ENCODE measurements at places on chromosomes 1 and 21. TPM values are rescaled to one million over a fixed set of nuclear protein-coding genes. Genes with fewer than 3 reads are reported as not detected.

GRCh38 chr1:206014601-206015000, 9.1 kb downstream of the CTSE start:
- no peak for DNase-seq

The CD53 gene
- 6.4 TPM for polyA plus RNA-seq

The CLDN17 gene
- polyA plus RNA-seq: not detected

- no peak for DNase-seq
These were observed 67.8 kb downstream of the LPAR3 start for GRCh38 chr1:84825161-84825560.

DNA sequence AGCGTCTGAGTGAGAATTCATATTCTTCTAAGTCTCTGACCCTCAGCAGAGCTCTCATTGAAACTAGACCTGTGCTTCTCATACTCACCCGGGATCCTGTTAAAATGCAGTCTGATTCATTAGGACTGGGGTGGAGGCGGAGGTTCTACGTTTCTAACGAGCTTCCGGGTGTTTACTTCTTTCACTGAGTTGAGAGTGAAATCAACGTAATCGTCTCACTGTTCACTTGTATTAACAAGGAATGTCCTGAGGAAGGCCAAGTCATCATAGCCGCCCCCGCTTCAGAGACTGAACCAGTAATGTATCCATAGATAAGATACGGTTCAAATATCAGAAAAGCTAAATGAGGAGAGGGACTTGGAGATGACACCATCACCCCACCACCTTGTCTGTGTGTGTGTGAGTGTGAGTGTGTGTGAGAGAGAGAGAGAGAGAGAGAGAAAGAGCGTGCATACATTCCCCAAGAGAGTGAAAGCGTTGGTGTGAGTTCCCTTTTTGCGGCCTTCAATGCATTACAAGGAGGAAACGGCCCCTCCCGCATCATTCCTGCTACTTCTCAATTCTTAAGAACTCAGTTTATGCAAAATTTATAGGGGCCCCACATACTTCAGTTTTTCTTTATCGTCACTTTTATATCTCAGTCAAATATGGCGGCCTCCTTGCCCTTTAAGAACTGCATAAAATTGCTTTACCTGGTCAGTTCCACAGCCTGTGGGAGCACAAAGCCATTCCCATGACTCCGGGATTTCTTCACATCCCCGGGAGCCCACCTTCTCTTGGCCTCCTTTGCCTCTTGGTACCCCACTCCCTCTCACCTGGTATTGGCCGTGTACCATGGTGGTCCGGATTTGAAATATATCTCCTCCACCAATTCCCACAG, 19.8 kb downstream of the KMO start:
- DNase-seq: no peak

DNA sequence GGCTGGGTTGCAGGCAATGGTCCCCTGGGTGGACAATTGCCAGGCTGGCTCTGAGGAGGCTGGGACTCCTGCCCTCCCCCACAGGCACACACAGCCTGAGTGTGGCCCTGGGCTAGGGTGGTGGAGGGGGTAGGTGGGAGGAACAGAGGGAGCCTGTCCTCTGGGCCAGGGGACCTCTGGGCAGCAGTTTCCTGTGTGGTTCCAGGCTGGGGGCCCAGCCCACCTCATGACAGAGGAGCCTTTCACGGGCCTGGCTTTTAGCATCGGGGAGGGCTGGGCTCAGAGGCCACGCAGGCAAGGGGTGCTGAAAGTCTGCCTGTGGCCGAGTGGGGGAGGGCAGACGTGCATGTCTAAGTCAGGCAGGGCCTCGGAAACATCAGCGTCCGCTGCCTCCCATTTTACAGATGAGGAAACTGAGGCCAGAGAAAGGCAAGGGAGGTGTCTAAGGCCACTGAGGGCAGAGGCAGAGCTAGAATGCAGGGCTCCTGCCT, 7.0 kb downstream of the EXTL1 start:
- DNase-seq: no peak

The ANKRD65 gene
- 12.0 TPM for polyA plus RNA-seq

The RNF207 gene
- polyA plus RNA-seq: 19.5 TPM

- no peak for DNase-seq
These were observed 54.6 kb upstream of the RWDD3 start for GRCh38 chr1:95179205-95179986.

GRCh38 chr21:17834639-17835354, 15.6 kb upstream of the C21orf91 start:
- DNase-seq: no peak

The VWA5B1 gene
- 1.8 TPM for polyA plus RNA-seq

The PER3 gene
- 10.8 TPM for polyA plus RNA-seq

The RGS13 gene
- not detected for polyA plus RNA-seq

- DNase-seq: no peak
These were observed 19.1 kb downstream of the AGL start for GRCh38 chr1:99869304-99869703.

GRCh38 chr1:41900603-41901444, 17.9 kb downstream of the HIVEP3 start:
- no peak for DNase-seq

DNA sequence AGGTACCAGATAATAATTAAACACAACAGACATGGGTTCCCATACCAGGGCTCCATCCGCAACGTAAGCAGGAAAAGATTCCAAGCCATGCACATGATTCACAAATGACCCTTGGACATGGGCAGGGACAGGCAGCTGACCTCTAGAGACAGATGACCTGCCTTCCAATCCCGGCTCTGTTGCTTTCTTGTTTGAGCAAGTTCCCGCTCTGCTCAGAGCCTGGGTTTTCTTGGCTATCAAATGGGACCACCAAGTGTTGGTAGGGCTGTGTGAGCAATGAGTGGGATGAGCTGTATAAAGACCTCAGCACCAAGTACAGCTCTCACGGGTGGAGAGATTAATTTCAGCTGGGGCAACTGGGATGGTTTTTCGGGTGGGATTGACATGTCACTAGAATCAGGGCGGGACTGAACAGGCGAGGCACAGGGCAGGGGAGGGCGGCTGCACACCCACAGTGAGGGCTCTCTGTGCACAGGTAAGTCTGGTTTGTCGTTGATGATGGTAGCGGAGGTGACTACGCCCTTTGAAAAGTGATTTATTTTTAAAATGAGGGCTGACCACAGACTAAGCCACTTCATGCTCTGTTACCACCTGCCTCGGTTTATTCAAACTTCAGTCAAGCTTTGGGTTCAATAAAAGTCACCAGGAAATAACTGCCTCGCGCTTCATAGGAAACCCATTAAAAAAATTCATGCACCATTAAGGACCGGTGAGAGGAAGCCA, 57.5 kb upstream of the IFFO2 start:
- DNase-seq: no peak

GRCh38 chr1:10986525-10986890, 25.9 kb upstream of the TARDBP start:
- DNase-seq: no peak

DNA sequence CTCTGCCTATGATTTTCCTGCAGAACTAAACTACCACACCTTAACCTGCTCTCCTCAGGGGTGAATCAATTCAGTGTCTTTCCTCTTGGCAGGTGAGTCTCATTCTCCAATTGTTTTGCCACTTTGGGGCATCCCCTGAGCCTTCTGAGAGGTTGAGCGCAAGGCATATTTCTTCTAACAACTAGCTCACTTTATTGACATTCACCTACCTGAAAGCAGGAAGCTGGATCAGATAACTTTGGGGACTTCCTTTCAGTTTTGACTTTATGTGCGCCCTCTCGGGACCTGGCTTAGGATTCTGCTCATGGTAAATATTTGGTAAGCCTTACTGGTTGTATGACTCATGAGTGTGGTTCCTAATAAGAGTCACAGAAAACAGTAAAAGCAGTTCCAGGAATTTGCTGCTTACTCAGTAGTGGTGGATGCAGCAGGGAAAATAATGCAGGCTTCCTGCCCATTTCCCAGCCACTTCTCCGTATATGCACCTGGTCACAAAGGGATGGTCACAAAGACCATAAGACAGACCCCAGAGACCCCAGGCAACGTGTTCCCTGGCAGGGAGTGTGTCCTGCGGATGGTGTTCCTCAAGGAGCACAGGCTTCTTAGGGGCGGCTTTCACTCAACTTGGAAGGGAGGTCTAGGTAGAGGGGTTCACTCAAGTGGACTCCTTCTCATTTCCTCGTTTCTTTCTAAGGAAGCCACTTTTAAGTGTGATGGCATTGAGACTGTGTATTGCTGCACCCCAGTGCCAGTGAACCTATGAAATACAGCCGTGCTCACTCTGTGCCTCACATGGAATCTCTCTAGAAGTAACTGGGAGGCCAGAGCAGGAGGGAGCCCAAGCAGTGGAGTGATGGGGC, 22.0 kb upstream of the BATF3 start:
- DNase-seq: no peak

DNA sequence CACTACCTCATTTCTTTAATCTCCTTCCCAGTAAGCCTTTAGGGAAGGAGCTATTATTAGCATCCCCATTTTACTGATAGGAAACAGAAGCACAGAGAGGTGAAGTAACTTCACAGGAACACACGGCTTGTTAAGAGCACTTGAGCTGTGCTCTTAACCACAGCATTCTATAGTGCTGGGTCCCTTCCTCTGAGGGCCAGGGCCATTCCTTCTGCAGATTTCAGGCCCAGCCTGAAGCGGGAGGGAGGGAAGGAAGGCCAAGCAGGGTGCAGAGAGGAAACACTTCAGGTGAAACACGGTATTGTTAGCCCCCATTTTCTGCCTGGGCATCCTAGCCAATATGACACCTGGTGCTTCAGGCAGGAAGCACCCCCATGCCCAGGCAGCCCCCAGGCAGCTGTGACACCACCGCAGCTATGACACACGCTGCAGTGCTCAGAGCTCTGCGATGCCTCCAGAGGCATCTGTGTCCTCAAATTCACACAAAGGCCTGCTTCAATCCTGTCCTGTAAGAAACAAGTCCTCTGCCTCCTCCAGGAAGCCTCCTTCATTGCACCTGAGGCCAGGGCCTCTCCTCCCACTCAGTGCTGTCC, 4.5 kb upstream of the EXTL1 start:
- DNase-seq: no peak

DNA sequence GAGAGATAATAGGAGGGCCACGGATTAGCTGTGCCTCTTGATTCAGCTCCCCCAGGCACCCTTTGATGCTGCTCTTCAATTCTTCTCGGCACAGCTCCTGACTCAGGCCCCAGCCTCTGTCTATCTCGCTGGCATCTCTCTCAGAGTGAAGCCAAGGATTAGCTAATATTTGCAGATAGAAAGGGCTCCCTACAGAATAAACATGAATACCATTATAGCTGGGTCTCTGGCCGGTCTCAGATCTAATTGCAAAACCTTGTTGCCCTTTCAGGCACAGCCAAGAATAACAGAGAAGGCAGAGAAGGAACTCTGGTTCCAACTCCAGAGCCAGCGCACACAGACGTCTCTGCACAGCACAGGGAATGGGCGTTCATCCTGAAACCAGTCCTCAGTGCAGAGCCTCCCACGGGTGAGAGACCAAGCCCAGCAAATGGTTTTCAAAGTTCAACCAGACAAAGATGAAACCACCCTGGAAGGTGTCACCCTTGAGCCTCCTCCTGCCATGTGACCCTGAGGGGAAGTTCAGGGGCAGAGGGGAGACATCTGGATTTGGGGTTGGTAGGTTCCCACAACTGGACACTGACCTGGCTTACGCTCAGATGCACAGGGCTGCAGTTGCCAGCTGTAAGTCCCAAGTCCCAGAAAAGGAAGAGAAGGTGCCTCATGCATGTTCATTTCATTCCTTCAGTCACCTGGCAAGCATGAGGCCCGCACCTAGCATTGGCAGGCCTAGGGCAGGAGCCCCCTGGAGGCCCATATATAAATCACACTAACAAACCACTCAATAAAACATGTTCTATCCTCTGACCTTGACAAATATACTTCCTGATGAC, 394.0 kb downstream of the NPHP4 start:
- no peak for DNase-seq

GRCh38 chr1:1567152-1567875, 7.3 kb downstream of the SSU72 start:
- no peak for DNase-seq

DNA sequence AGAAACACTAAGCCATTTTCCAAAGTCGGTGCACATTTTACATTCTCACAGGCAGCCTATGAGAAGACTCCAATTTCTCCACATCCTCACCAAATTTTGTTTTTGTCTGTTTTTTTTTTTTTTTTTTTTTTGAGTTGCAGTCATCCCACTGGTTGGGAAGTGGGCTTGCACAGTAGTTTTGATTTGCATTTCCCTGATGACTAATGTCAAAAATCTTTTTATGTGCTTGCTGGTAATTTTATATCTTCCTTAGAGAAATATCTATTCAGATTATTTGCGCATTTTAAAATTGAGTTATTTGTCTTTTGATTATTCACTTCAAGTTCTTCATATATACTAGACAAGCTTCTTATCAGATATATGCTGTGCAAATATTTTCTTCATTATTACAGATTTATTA, 141.5 kb downstream of the USH2A start:
- no peak for DNase-seq

- no peak for DNase-seq
These were observed 97.3 kb downstream of the USP25 start for GRCh38 chr21:15826908-15827601.

DNA sequence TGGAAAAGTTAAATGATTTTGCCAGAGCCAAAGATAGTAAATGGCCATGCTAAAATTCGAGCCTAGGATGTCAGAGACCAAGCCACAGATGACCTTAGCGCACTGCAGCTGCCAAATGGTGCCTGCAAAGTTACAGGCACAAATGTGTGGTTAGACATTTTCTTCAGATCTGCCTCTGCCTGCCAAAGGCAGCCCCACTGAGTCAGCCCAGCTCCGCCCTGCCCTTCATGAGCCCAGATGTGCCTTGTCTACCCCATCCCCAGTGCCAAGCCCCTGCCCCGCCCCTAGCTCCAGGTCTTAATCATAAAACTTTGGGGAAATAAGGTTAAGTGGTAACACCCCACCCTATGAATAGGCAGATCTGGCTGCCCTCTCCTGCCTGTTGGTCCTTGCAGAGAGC, 105.9 kb downstream of the DTL start:
- no peak for DNase-seq

The SLAMF1 gene
- 0.13 TPM for polyA plus RNA-seq

DNA sequence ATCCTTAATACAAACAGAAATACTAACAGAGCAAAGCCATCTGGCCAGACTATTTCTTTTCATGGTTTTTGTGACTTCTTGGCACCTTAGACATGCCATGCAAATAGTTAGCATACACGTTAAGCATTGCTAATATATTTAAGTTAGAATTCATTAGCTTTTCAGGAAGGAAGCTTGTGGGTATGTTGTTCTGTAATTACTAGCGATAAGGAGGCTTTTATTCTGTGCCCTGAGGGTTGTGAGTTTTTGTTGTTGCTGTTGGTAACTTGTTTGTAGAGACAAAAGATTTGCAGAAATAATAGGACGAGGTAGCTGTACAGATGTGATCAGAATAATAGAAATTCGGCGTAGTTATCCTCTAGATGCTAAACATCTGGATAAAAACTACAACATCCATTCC, 305.3 kb downstream of the TM2D1 start:
- DNase-seq: no peak

DNA sequence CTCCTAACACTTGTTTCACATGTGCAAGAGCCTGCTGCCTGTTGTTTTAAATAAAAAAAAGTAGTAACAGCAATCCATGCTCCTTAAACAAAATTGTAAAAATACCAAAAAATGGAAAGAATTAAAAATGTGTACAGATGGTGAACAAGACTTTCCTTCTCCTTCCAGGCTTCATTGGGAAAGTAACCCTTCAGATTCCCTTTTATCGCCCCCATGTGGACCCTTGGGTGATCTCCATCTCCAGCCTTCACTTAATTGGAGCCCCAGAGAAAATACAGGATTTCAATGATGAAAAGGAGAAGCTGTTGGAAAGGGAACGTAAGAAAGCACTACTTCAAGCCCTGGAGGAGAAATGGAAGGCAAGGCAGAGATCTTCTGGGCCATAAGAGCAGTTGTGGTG, 14.2 kb downstream of the VPS13D start:
- no peak for DNase-seq

GRCh38 chr1:57118948-57119603, 153.3 kb upstream of the C8B start:
- no peak for DNase-seq

GRCh38 chr21:45479691-45480675, 62.3 kb downstream of the SLC19A1 start:
- no peak for DNase-seq

The EPHB2 gene
- polyA plus RNA-seq: 16.6 TPM

All from renal pelvis (tissue), 12 donors.